Kidney (tissue), 22 donors: ENCODE measurements at places on chromosomes 3 and 15.

DNA sequence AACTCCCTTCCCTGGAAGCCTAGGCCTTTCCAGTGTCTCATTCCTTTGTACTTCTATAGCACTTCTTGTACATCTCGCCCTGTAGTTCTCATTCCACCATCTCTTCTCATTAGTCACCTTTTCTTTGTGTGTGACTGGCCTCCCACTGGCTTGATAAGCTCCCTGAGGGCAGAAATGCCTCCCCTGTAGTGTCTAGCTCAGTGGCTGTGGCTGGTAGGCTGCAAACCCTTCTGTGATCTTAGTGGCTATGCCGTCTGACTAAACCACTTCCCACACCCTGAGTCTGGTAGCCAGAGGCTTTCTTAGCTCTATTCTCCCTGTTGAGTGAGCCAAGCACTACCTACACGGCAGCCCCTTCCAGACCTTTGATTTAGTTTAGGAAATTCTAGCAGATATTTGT, 24.4 kb upstream of the TNFAIP8L3 start:
- no peaks in the 10 kb centered on the region for H3K4me1 ChIP-seq
- H3K27me3 ChIP-seq, result no peaks in the 10 kb centered on the region
- no peaks in the 10 kb centered on the region for H3K36me3 ChIP-seq
- H3K27ac ChIP-seq, result no peak overlapping the region

GRCh38 chr3:187957582-187957981, 196.4 kb upstream of the LPP start:
- no peak overlapping the region for H3K4me3 ChIP-seq
- H3K4me1 ChIP-seq, result peaks cover 12% of the 10 kb centered on the region
- H3K27ac ChIP-seq, result no peak overlapping the region
- DNase-seq, result no peak

DNA sequence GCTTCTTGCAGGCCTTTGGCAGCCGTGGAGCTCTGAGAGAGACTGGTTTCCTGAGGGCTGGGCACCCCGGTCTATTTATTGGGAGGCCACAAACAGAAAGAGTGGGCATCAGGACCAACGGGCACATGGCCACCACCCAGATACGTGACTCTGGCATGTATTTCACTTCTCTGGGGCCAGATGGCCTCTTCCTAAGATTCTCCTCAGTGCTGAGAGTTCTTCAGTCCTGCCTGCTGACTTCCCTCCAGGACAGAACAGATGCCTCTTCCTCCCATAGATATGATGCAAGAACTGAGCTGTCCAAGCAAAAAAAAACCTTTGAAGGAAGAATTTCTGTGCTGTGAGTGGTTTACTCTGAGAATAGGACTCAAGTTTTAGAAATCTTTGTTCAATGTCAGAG, 107.7 kb downstream of the IGF2BP2 start:
- H3K27ac ChIP-seq, result no peak overlapping the region
- no peak overlapping the region for H3K4me3 ChIP-seq
- no peaks in the 10 kb centered on the region for H3K27me3 ChIP-seq
- DNase-seq, result peak; percentile 23

GRCh38 chr3:22318325-22318724, 567.3 kb upstream of the ZNF385D start:
- H3K4me1 ChIP-seq, result no peaks in the 10 kb centered on the region
- H3K36me3 ChIP-seq, result no peaks in the 10 kb centered on the region
- H3K27ac ChIP-seq, result no peak overlapping the region
- H3K4me3 ChIP-seq, result no peak overlapping the region

DNA sequence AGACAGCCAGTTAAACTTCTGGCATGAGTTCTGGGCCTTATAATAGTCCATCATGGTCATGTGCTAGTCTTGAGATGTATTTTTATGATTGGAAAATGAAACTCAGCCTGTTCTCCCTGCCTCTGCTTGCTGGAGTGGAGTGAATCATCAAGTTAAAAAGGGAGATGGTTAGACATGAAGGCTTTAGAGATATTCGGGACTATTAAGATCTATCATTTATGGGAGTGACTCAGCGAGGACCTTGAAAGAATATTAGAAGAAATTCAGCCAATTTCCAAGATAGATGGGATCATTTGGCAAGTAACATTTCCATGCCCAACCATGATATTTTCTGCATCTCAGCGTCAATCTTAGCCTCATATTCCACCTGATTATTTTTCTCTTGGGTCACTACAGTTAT, 79.8 kb downstream of the AGBL1 start:
- H3K4me3 ChIP-seq, result no peak overlapping the region
- no peaks in the 10 kb centered on the region for H3K36me3 ChIP-seq
- H3K27ac ChIP-seq, result no peak overlapping the region
- no peak for DNase-seq
- no peaks in the 10 kb centered on the region for H3K4me1 ChIP-seq

DNA sequence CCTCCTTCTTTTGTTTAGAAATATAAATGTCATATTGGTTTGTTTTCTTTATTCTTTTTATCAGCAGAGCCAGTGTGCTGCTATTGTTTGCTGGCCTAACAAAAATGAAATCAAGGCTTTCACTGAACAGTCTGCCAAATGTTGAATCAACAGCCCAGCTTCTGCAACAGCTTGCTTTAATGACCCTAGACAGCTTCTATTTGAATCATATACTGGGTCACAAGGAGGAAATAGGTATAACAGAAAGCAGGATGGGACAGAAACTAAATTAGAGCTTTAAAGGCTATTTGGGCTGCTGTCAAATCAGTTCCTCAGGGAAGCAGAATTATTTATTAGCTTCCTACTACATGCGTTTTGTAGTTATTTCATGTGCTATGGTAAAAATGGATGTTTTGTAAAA, 12.1 kb upstream of the DNAJC13 start:
- H3K36me3 ChIP-seq, result no peaks in the 10 kb centered on the region
- H3K27ac ChIP-seq, result no peak overlapping the region
- DNase-seq, result no peak

DNA sequence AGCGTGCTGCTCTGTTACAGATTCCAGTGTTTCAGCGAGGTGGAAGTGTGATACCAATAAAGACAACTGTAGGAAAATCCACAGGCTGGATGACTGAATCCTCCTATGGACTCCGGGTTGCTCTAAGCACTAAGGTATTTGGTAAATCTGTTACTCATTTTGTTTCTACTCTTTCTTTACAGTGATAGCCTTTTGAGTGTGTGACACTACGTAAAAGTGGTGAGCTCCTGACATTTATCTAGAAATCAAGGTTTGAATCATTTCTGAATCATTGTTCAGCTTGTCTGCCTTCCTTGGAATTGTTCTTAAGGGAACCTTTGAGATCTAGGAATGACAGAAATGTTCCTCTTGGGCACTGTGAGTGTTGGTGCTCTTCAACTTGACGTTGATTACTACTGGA, 11.2 kb upstream of the CAPN3 start:
- no peaks in the 10 kb centered on the region for H3K27me3 ChIP-seq
- H3K4me1 ChIP-seq, result no peaks in the 10 kb centered on the region
- no peak overlapping the region for H3K27ac ChIP-seq
- H3K36me3 ChIP-seq, result peaks cover 4% of the 10 kb centered on the region
- no peak overlapping the region for H3K4me3 ChIP-seq

DNA sequence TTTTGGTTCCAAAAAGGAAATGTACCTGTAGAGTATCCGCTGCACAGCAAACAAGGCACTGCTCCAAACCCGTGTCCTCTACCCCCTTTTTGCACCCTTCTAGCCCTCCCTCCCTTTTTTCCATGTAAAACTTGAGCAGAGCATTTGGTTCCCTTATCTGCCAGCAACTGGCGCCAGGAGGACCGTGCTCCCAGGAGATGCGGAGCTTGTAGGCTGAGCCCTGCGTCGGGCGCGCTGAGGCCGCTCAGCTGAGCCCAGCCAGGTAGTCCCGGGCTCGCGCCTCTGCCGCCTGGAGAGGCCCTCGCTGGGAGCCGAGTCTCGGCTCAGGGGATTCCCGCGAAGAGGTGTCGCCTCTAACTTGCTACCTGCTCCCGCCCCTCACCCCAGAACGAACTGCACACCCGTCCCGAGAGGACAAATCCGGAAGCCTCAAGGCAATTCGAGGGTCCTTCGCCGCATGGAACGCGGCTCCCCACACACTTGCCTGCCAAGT, 575 bp downstream of the TRPM7 start:
- H3K27me3 ChIP-seq, result no peaks in the 10 kb centered on the region
- H3K4me1 ChIP-seq, result peaks cover 9% of the 10 kb centered on the region
- peak overlapping the region; percentile 91 for H3K4me3 ChIP-seq

- H3K27me3 ChIP-seq, result no peaks in the 10 kb centered on the region
- no peak overlapping the region for H3K4me3 ChIP-seq
- H3K36me3 ChIP-seq, result no peaks in the 10 kb centered on the region
- H3K4me1 ChIP-seq, result no peaks in the 10 kb centered on the region
- no peak for DNase-seq
- no peak overlapping the region for H3K27ac ChIP-seq
Measured at GRCh38 chr15:44250566-44251205, 37.8 kb upstream of the GOLM2 start.

GRCh38 chr3:2677501-2677900, 432.7 kb downstream of the IL5RA start:
- no peak overlapping the region for H3K27ac ChIP-seq
- H3K36me3 ChIP-seq, result no peaks in the 10 kb centered on the region
- no peak for DNase-seq
- no peaks in the 10 kb centered on the region for H3K4me1 ChIP-seq
- no peak overlapping the region for H3K4me3 ChIP-seq
- H3K27me3 ChIP-seq, result no peaks in the 10 kb centered on the region

DNA sequence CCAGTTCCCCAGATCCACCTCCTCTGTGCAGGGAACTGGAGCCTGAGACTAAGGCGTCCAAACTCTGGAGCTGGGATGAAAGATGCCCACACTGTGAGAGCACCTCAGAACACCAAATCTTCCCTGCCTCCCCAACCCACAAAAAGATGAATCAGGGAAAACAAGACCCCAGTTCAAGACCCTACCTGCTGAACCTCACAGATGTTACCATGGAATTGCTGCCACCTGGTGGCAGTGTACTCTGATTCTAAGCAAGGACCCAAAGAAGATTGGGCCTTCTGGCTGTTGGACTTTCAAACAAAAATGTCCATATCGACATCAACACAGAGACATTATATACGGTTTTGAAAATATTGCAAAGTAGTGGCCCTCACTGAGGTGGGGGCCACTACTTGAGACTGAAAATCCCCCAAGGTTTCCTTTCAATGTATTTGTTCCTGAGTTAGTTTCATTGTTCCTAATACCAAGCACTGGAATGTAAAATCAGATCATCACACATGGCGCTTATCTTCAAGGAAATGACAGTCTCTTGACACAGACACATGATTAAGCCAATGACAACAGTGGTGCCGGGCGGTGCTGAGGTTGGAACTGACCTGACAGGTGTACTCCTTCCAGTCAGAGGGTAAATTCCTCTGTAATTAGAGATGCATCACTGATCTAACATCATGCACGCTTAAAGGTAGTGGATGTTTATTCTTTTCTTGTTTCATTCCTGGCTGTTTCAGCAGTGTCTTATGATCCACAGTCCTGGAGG, 67.6 kb downstream of the SLC6A11 start:
- no peak overlapping the region for H3K4me3 ChIP-seq
- no peak for DNase-seq
- H3K27me3 ChIP-seq, result no peaks in the 10 kb centered on the region
- no peak overlapping the region for H3K27ac ChIP-seq
- H3K4me1 ChIP-seq, result no peaks in the 10 kb centered on the region
- H3K36me3 ChIP-seq, result no peaks in the 10 kb centered on the region

- H3K4me3 ChIP-seq, result no peak overlapping the region
- no peak for DNase-seq
- H3K27ac ChIP-seq, result no peak overlapping the region
Measured at GRCh38 chr15:62456011-62456920, 291.2 kb upstream of the C2CD4B start.

GRCh38 chr15:83078712-83079111, 11.7 kb upstream of the BTBD1 start:
- H3K4me1 ChIP-seq, result no peaks in the 10 kb centered on the region
- no peaks in the 10 kb centered on the region for H3K27me3 ChIP-seq
- no peak overlapping the region for H3K27ac ChIP-seq
- no peak for DNase-seq
- no peaks in the 10 kb centered on the region for H3K36me3 ChIP-seq

DNA sequence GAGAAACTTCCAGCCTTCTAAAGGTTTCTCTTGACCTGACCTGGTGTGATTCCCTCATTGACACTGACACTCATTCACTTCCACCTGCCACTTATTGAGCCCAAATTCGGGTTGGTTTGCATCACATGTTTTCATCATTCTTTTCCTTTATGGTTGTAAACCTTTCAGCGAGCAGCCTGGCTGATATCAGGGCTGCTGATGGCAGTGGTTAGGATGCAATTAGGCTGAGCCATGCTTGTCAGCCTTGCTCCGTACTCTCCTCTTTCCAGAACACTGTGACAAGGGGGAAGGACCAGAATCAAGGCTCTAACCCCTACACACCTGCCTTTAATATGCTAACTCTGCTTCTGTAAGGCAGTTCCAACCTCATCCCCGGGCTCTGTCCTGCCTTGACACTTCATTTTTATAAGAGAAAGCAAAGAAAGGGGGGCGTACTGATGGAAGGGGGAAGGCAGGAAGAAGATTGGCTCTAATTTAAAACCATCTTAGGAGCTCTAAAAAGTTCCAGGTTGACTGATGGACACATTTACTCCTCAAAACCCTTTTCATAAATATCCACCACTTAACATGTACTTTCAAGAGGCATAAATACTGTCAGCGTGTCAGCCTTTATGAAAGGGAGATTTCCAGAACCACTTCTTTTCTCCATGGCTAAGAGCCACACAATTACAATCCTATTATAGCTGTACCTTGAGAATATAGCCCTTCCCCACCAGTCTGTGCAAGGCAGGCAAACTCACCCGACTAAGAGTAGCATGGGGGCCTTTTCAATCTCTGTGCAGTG, 5.7 kb downstream of the NMNAT3 start:
- H3K27ac ChIP-seq, result no peak overlapping the region
- H3K27me3 ChIP-seq, result no peaks in the 10 kb centered on the region
- no peak for DNase-seq
- H3K4me1 ChIP-seq, result no peaks in the 10 kb centered on the region
- no peak overlapping the region for H3K4me3 ChIP-seq

- H3K36me3 ChIP-seq, result no peaks in the 10 kb centered on the region
- H3K4me3 ChIP-seq, result no peak overlapping the region
- peak overlapping the region; percentile 67 for H3K27ac ChIP-seq
- H3K4me1 ChIP-seq, result no peaks in the 10 kb centered on the region
- DNase-seq, result no peak
Measured at GRCh38 chr15:63939531-63940130, 105.9 kb upstream of the HERC1 start.

GRCh38 chr3:194494951-194495374, 8.2 kb upstream of the ATP13A3 start:
- H3K4me3 ChIP-seq, result no peak overlapping the region
- H3K36me3 ChIP-seq, result no peaks in the 10 kb centered on the region
- no peak overlapping the region for H3K27ac ChIP-seq
- DNase-seq, result no peak
- H3K27me3 ChIP-seq, result no peaks in the 10 kb centered on the region
- peaks cover 6% of the 10 kb centered on the region for H3K4me1 ChIP-seq

DNA sequence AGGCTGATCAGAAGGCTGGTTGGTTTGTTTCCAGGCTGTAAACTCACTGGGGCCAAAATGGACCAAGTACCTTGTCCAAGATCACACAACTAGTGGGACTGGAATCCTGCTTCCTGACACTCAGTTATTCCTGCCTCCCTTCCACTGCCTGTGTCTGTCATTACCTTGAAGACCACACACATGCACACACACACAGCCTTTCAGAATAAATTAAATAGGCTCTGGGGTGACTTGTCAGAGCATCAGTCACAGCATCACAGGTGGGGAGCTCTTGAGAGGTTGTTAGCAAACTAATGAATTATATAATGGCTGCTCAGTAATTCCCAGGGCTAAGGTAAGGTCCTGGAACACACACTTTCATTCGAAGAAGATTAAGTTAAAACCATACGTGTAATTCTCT, 231.8 kb downstream of the UACA start:
- no peak for DNase-seq
- H3K4me3 ChIP-seq, result no peak overlapping the region
- no peaks in the 10 kb centered on the region for H3K4me1 ChIP-seq
- H3K36me3 ChIP-seq, result no peaks in the 10 kb centered on the region
